Tibial artery (tissue), 4 donors: ENCODE measurements at places on chromosomes 1 and 21.

- no peak for DNase-seq
These were observed 66.8 kb downstream of the COL24A1 start for GRCh38 chr1:86089765-86090164.

- no peak for DNase-seq
These were observed 227.3 kb downstream of the DYRK1A start for GRCh38 chr21:37593740-37594471.

DNA sequence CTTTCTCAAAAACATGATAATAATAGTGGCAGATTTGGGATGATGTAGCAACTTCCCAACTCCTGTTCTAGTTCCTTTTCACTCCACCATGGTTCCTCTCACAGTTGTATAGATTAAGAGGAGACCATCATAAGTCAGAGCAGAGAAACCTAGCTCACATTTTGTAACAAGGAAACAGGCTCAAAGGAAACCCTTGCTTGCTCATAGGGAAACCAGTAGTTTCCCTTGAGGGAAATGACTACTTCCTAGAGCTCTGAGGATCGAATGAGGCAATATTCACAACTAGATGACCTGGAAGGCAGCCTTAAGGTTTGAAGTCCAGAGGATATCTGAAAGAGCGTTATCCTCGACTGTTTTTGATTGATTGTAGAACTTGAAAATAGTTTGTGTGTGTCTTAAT is 76.1 kb upstream of the C8B start:
- no peak for DNase-seq

DNA sequence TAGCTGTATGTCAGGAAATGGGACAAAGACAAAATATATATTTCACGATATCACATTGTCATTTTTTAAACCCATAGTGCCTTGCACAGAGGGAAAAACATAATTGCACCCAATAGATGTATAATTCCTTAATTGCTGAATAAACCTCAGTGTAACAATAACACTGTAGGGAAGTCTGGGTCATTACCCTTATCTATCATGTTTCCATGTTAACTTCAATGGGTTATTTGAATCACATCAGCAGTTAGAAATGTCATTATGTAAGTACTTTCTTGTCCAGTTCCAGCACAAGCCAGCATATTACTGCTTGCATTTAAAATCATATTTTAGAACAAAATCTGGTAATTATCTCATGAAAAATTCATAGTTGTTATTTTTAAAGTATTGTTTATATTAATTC is 222.7 kb downstream of the HMCN1 start:
- no peak for DNase-seq

DNA sequence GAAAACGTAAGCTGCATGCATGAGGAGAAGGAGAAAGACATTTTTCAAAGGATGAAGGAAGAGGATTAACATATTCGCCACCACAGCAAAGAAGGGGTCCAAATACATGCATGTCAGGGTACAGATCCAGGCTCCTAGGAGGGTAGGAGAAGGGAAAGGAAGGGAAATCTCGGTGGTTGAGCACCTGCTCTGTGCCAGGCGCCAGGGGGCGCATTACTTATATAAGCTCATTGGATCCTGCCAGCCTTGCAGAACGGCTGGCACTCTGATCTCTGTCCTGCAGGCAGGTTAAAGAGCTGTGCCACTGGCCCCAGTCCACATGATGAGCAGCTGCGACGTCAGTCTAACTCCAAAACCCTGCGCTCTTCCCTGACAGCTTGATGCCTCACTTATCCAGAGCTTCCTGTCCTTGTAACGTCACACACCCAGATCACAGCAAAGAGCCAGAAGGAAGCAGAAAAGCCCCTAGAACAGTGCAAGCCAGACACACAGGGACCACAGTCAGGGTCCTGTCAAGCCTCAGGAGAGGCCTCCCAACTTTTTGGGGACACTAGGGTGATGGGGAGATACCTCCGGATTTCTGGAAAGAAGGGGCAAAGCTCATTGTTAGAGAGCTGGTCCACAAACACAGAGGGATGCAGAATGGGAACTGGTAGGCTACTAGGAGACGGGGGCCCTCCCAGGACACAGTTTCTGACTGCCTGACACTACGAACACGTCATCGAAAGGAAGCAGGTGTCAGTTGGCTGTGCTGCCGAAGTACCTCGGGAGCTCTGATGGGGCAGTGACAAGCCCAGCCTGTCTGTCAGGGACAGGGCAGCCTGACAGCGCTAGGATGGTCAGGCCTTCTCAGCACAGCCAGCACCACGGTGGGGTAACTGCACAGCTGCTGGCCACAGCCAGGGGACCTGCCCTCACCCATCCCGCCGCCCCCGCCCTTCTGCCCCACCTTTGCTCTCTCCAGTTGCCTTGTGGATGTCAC is 99.1 kb downstream of the BEND5 start:
- DNase-seq = no peak

DNA sequence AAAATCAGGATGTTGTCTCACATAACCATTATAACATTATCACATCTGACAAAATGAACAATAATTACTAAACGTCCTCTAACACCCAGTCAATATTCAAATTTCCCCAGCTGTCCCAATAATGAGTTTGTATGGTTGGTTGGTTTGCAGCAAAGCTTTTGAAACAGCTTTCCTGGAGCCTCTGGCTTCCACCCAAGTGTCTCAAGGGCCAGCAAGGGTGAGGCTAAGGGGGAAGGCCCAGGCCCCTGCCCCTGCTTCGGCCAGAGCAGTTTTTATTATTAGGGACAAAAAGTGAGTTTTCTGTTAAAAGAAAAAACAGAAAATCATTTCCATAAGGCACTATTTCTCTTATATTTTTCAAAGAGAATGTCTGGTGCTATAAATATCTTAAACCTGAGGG is 19.1 kb upstream of the AVPR1B start:
- DNase-seq = no peak

- DNase-seq = no peak
These were observed 119.2 kb downstream of the FOXD2 start for GRCh38 chr1:47557066-47557465.

DNA sequence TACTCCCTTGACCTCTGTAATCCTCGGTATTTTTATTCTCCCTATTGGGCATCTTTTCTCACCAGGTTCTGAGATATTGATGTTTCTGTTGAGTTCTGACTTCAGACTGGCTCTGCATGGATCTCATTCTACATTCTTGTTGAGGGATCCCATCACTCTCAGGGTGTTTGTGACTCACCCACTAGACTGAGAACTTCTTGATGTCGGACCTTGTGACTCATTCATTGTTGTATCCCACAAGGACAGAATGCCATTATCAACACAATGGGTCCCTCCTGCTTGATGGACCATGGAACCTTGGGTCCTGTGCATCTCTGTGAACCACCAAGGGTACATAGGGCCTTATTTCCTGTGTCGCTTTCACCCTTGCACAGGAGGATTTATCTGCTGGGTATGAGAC is 174.1 kb downstream of the PBX1 start:
- DNase-seq = no peak

DNA sequence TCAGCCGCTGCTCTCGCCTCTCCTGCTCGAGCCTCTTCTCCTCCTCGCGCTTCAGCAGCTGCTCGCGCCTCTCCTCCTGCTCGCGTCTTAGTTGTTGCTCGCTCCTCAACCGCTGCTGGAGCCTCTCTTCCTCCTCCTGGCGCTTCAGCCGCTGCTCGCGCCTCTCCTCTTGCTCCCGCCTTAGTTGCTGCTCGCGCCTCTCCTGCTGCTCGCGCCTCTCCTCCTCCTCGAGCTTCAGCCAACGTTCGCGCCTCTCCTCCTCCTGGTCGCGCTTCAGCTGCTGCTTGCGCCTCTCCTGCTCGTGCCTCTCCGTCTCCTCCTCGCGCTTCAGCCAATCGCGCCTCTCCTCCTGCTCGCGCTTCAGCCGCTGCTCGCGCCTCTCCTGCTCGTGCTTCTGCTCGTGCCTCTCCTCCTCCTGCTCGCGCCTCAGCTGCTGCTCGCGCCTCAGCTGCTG is 3.7 kb downstream of the TCHH start:
- DNase-seq = no peak

GRCh38 chr1:221439008-221439746 is 302.7 kb downstream of the DUSP10 start:
- DNase-seq = no peak

DNA sequence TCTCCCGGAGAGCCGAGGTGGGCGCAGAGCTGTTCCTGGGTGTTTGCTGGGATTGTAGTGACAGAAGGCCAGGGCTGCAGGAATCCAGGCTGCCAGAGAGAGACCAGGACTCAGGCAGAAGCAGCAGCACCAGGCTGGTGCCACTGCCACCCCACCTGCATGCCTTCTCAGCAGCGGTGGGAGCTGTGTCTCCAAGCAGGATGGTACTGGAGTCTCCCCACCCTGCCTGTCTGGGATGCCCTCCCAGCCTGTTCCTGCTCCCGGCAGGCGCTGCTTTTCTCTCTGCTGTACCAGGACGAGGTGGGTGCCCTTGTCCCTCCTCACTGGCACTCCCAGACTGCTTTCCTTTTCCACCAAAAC is 4.5 kb upstream of the HES4 start:
- DNase-seq = no peak

GRCh38 chr1:214719207-214719606 is 116.2 kb downstream of the CENPF start:
- DNase-seq = no peak

- DNase-seq = no peak
These were observed 40.4 kb upstream of the GRHL3 start for GRCh38 chr1:24278726-24279125.

DNA sequence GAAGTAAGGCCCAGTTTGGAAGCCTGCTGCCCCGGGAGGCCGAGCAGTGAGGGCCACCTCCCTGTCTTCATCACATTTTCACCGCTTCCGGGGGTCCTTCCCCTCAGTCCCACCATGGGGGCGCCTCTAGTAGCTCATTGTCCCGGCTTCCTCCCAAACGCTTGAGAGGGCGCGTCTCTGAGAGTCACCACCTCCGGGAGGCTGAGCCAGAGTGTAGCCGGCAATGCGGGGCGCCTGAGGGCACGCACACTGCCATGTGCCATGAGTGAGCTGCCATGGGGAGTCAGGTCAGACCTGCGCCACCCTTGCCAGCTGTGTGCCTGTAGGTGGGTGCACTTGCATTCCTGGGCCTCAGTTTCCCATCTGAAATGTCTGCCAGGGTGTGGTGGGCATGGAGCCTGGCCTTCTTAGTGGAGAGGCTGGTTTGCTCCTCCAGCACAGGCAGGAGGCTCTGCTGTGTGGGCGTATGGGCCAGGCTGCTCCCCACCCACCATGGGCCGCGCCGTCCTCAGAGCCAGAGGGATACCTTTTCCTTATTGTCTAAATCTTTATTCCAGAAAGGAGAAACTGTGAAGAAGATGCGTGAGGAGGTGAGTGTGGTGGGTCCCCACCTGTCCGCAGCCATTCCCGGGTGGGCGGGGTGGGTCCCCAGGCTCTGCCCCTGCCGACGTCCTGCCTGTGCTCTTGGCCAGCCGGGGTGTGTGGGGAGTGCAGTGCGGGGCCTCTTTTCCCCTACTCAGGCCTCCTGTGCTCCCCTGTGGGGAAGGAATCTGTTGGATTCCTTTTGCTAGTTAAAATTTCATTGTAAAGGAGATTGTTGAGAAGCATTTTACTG is 81.3 kb upstream of the COL6A1 start:
- DNase-seq = no peak

DNA sequence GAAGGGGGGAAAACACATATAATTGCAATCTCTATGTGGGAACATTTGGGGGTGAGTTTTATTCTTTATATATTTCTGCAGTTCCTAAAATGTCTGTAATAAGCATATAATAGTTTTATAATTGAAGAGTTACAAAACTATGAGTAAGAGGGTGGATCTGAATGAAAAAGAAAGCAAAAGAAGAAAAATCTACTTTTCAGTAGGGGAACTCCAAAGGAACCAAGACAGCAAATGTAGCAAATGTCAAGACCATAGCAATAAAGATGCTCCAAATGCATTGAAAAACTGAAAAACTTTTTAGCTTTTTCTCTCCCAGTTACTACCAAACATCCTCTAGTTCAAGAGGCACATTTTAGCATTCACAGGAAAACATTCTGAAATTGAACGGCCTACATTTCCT is 434.8 kb downstream of the LMO4 start:
- no peak for DNase-seq

DNA sequence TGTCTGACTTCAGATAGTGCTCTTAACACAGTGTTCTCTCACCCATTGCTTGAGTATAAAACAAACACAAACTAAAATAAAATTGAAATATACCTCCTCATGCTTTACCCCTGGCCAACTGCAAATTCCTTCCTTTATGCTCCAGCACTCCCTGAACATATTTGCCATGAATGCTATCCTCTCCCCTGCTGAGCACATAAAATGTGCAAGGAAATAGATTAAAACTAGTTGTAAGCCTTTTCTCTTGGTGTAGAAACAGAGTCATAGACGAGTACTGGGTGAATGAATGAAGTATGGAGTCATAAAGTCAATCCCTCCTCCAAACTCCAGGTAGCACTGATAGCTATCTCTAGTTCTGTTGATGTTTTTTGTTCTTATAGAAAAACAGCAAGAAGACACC is 2.6 kb downstream of the GPR161 start:
- DNase-seq = no peak

- no peak for DNase-seq
These were observed 106.9 kb downstream of the AJAP1 start for GRCh38 chr1:4761324-4761723.

- DNase-seq = no peak
These were observed 501.3 kb downstream of the NUF2 start for GRCh38 chr1:163823017-163823416.

GRCh38 chr1:46061146-46061545 is 71.3 kb downstream of the PIK3R3 start:
- no peak for DNase-seq

- DNase-seq = no peak
These were observed 282.3 kb downstream of the TTLL7 start for GRCh38 chr1:83716641-83717040.

GRCh38 chr1:100506217-100506616 is 31.7 kb upstream of the GPR88 start:
- DNase-seq = no peak

DNA sequence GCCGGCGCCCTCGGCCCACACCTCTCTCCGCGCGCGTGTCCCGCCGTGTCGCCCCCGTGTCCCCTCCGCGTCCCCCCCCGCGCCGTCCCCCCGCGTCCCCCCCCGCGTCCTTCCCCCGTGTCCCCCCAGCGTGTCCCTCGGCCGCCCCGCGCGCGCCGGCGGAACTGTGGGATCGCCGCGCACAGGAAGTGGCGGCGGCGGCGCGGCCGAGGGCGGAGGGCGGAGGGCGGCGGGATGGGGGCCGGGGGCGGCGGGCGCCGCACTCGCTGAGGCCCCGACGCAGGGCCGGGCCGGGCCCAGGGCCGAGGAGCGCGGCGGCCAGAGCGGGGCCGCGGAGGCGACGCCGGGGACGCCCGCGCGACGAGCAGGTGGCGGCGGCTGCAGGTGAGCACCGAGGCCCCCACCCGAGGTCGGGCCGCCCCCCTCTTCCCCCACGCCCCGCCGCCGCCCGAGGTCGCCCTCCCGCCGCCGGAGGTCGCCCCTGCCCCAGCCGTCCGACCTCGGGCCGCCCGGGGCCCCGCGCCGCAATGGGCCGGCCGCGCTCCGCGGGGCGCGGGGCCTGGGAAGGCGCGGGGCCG is at the start of gene AGPAT3:
Gene AGPAT3 (plus strand): TSS at position 262 of the 578 bp plus-strand sequence. CDS start 94,459 bp downstream, outside the sequence.
- no peak for DNase-seq

GRCh38 chr1:233364695-233365539 is 37.4 kb downstream of the MAP3K21 start:
- DNase-seq = no peak

DNA sequence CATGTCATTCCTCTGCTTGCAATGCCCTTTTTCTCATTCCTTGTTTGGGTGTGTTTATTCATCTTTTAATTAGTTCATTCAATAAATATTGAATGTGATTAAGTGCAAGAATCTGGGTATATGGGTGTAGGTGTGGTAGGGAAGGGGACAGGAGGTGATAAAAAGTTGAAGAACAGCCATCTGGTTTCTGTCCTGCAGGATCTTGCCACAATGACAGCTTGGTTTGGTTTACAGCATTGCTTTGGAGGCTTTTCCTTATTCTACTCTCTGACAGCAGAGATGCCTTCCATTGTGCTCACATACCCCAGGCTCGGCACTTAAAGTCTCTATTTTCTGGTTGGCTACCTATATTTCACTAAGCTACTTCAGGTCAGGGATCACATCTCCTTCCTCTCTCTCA is 3.0 kb upstream of the REG4 start:
- no peak for DNase-seq
